Right forelimb (tissue), 1 donor: ENCODE measurements at places on chromosomes 1 and 21.

DNA sequence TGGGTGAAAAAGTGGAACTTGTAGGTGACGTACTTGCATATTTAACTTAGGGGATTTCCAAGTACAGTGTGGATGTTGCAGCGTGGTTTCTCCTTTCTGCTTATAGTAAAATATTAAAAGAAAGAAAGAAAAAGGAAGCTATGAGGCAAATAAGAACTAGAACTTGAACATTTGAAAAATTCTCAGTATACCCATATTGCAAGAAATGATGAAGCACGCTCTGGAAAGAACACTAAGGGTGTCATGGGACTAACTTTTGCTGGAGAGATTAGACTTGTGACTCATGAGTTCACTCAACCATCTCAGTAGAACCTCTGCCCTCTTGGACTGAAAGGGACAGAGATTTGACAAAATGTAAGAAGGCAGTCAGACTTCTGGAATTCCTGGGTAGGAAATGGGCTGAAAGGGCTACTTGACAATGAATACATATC is 704.5 kb upstream of the ADGRL4 start:
- DNase-seq: no peak

- peak; percentile 75 for DNase-seq
Measured at GRCh38 chr21:41957991-41958766, 4.4 kb upstream of the C2CD2 start.

DNA sequence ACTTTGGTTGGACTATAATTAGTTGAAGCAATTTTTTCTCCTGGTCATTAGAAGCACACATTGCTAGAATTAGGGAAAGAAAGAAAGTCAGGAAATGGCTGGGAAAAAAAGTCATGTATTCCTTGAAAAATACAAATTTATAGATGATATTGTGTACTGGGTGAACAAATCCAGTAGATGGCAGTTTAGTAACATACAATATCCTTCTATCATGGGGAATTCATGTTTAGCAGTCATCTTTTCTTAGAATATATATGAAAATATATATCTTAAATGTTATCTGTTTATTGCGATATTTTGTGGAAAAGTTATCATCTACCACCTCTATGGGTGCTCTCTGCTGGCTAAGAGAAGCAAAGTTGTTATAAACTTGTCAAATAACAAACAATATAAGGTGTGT is 13.1 kb upstream of the ZRANB2 start:
- DNase-seq: no peak

- DNase-seq: no peak
Measured at GRCh38 chr1:29592731-29593130, 356.4 kb downstream of the PTPRU start.

- no peak for DNase-seq
Measured at GRCh38 chr1:107789817-107790524, 175.0 kb downstream of the VAV3 start.

GRCh38 chr1:60141276-60141675 is 67.7 kb upstream of the C1orf87 start:
- no peak for DNase-seq

- no peak for DNase-seq
Measured at GRCh38 chr1:71494163-71494562, 413.3 kb upstream of the ZRANB2 start.
